ENCODE measurements at places on chromosomes 2 and 18.

- no peak for DNase-seq
These were observed 124.0 kb upstream of the CAVIN2 start for GRCh38 chr2:191970867-191971266.

DNA sequence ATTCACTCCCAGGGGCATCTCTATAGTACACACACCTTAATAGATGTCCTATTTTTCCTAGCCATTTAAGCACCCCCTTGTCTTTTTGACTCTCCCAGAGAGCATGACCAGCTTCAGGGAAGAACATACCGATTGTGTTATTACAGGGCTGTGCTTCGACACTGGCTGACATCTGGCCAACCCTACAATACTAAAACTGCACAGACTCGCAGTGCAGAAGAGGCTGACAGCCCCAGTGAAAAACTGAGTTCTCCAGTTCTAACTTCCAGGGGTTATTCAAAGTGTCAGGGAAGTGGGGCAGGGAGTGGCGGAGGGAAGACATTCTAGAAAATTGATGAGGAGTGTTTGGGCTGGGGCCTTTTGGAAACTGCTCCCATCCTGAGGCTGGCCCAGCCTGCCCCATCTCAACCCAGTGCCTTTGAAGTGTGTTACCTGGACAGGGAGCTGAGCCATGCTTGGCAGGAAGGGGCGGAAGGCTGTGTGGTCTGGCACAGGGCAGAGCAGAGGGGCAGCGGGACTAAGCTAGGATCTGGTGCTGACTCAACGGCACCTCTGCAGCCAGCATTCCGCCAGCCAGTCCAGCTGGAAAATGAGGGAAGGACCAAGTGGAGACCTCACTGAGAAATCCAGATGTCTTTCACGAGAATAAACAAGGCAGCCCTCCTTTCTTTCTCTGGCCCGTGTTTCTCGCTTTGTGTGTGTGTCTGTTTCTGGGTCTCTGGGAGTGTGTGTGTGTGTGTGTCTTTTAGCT, 15.4 kb upstream of the IGFBP5 start:
- no peak for DNase-seq

- no peak for DNase-seq
These were observed 547.0 kb upstream of the ACVR2A start for GRCh38 chr2:147297820-147298219.

DNA sequence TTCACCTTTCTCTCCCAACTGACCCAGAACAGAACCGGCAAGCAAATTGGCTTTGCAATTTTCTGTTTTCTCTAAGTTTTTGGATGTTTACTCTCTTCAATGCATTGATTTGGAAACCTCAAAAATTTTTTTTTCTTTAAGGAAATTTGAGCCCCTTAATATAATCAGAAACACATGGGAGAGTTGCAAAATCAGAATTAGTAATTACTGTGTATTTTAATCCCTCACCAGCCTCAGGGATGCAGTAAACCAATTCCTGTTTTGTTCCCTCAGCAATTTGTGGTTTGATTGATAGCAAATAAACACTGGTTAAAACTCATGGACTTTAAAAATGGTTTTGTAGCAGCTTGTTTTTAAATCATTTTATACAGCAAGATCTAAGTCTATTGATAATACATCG, 281.5 kb downstream of the NEDD4L start:
- DNase-seq = no peak

DNA sequence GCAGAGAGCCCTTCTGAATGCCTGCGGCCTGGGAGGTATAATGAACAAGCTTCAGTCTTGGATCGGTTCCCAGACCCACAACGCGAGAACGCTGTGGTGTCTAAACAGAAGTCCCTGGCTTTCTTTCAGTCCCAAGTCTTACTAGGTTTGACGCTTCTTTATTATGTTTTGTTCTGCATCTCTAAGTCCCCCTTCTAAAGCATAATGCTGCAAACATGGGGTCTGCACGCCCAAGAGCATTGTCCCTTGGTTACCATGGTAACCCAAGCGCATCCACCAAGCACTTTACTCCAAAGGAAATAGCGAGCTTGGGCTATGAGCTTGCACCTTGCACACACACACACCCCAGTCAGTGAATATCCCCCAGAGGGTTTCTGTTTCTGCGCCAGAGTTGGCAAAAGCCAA, 193.7 kb downstream of the INO80D start:
- no peak for DNase-seq

DNA sequence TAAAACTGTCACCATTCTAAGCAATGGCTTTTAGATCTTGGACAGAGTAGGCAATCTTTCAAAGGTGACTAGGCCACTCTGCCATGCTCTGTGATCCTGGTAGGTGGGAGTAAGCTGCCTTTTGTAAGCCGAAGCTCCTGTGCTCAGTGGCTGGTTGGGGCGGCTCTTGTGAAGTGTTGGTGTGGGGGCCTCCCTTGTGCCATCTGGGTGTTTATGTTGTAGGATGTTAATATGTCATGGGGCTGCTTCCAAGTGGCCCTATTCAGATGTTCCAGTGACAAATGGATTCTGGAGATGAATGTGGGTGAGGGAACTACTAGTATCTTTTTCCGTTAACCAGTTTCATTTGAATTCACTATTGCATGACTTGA, 116.8 kb upstream of the SPRED2 start:
- DNase-seq = no peak

DNA sequence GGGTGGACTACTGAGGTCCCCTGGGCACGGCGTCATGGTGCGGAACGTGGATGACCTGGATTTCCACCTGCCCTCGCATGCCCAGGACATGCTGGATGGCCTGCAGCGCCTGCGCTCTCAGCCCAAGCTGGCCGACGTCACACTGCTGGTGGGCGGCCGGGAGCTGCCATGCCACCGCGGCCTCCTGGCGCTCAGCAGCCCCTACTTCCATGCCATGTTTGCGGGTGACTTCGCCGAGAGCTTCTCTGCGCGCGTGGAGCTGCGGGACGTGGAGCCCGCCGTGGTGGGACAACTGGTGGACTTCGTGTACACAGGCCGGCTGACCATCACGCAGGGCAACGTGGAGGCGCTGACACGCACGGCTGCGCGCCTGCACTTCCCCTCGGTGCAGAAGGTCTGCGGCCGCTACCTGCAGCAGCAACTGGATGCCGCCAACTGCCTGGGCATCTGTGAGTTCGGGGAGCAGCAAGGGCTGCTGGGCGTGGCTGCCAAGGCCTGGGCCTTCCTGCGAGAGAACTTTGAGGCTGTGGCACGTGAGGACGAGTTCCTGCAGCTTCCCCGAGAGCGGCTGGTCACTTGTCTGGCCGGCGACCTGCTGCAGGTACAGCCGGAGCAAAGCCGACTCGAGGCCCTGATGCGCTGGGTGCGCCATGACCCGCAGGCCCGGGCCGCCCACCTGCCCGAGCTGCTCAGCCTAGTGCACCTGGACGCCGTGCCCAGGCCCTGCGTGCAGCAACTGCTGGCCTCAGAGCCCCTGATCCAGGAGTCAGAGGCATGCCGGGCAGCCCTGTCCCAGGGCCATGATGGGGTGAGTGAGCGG, 2.5 kb downstream of the KLHL30 start:
- no peak for DNase-seq

GRCh38 chr2:156339865-156340264, 7.3 kb upstream of the NR4A2 start:
- no peak for DNase-seq

DNA sequence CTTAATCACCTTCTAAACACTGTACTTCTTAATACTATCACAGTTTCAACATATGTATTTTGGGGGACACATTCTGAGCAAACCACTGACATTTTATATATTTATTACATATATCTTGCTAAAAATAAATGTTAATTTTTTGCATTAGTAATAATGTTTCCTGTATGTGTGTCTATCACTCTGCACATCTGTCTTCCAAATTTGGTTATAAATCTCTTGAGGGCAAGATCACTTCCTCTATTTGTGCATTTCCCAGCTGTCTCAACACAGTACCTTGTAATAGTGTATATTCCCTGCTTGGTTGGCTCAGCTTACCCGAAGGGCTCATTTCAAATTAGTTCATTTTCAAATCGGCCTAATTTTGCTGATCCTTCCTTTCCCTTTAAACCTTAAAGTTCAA, 617.1 kb upstream of the GYPC start:
- no peak for DNase-seq

DNA sequence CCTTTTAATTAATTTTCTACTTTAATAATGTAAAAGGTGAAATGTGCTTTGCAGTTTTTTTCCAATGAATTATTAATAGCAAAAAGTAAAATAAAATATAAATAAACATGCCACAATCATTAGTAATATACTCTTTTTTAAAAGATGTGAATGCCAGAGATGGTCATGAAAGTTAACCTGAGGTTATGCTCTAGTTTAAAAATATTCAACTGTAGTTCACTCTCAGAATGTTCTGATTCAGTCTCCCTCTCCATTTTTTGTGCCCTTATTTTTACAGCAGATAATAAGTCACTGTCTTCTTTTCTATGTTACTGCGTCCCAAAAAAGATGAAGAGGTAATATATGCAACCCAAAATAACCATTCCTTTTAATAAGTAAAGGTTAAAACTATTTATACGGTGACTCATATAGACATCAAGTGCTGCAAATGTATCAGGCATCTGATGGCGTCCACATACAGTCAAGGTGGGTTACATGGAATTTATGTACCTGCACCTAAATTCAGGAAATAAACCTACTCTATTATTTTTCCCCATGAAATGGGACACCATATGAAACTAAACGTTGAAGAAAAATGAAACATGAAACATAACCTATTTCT, 153.6 kb upstream of the ZNF804A start:
- no peak for DNase-seq

DNA sequence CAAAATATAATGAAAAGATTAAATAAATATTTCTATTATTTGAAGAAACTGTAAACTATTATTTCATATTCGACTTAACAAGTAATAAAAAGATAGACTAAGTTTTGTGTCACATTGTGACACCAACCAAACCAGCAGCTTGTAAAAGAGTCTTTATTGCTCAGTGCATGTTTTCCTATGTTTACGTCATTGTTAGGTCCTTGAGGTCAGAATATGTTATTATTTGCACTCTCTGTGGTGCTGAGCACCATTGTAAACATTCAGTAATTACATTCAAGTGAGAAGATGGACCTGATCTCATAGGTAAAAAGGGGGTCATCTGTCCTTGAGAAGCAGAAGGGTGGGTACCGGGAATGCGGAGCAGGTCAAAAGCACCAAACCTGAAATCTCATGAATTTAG, 1999.1 kb upstream of the CELF4 start:
- DNase-seq = no peak

GRCh38 chr18:9737472-9738121, 29.5 kb downstream of the RAB31 start:
- no peak for DNase-seq

DNA sequence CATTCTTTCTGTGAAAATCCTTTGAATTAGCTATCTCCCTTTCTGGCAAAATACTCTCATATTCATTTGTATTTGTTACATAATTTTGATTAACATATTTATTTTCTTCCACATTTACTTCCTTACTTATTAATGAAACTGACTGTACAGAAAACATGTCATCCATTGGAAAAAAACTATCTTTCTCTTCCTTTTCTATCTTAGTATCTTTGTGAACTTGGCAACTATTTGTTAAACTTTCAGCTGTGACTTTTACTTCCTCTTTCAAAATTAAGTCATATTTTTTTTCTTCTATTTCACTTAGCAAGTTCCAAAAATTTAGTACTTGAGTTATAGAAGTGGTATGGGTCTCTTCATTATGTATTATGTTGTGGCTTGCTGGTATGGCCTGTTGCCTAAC, 2.6 kb downstream of the RAD51AP2 start:
- no peak for DNase-seq

Measured in iPS DF 6.9 (cell line).